Retina (tissue), 1 donor: ENCODE measurements at places on chromosomes 6 and 20.

DNA sequence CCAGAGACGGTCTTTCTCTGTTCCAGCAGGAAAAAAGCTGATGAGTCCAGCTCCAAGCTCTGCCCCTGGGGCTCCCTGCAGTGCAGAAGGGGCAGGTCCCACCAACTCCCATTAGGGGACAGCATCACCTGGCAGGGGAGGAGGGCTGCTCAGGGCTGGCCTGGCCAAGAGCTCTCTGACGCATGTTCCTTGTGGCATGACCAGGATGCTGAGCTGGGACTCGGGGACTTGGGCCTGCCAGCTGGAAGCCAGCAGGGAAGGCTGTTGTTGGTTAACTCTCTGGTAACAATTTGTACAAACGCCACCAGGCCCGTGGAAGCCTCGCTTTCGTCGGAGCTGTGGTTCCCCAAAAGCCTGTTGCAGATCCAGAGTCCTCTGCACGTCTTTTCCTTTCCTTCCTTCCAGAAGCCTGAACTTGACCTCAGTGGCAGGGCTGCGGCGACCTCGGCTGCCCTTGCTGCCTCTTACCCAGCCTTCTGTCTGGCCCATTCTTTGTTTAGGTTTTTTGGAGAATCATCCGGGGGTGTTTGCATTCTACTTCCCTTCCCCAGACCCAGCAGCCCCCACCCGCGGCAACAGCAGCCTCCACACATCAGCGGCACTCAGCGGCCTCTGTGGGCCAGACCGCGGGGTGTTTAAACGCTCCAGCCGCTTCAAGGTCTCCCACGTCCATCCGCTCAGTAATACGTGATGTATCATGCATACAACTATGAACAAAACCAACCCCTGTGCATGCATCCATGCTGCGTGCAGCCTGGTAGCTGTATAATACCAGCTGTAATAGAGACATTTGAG lies 63.3 kb downstream of the GNAS-AS1 start:
- no peak for DNase-seq

GRCh38 chr20:17972121-17972520 lies 3.3 kb downstream of the MGME1 start:
- no peak for DNase-seq

GRCh38 chr6:6918216-6918983 lies 189.4 kb upstream of the RREB1 start:
- DNase-seq = no peak

DNA sequence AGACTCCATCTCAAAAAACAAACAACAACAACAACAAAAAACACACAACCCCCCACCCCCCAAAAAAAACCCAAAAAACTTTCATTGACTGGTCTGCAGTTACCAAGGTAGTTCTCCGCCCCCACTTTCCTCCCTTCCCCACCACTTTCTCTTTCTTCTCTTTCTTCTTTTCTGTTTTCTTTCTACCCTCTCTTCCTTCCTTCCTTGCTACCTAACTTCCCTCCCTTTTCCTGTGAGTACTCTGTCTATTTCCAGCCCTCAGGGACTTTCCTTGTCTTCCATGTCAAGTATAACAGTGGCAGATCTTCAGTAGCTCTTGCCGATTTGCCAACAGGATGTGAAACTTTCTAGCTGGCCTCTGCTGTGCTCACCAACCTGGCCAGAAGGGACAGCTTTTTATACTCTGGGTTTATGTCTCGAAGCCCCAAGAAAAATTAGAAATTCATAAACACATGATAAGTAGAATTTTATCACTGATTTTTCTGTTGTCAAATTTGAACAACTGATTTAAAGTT lies 399.5 kb downstream of the QKI start:
- DNase-seq = no peak

DNA sequence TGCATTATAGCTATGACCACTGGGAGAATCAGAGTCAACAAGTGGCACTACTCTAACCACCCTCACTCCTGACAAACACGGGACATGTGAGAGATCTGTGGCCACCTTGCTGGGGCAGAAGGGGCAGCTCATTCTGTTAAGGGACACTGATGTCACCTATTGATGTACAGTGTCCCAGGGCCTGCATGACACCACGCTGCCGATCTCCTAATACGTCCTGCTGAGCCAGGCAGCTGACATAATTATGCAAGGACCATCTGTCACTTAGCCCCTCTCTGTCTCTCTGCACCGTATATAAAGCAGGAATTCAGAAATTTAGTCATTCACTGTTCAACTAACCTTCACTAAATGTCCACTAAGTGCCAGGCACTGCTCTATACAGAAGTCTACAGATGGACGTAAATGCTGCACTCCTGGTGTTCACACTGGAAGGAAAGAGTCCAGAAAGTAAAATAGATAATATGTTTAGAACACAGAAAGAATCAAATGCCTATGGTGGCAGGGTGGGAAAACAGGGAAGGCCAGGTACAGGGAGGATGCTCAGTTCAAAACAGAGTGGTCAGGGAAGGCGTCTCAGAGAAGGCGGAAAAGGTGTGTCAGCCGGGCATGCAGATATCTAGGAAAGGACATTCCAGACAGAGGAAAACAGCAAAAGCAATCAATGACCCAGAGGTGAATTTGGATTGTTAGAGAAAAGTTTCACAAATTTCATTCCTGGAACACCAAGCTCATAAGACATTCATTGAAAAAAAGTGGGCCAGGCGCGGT lies 173.8 kb downstream of the ZNF217 start:
- no peak for DNase-seq

DNA sequence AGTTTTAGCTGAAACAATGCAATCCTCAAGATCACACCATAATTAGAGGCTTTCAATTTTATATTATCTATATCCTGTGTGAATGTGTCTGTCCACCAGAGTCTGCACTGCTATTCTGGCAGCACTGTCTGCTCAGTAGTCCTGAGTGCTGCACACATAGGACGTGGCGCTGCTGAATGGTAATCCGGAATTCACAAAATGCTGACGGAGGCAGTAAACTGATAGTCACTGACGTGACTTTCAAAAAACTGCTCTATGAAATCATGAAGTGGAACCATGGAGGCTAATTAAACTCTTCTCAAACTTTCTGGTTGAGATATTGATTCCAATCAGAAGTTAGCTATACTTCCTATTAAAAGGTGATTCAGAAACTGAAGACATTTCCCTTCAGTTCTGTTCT lies 190.8 kb upstream of the NOX3 start:
- no peak for DNase-seq

GRCh38 chr6:112886415-112886814 lies 539.3 kb downstream of the RFPL4B start:
- DNase-seq = no peak

- no peak for DNase-seq
Measured at GRCh38 chr6:33216117-33216649, 7.9 kb downstream of the RING1 start.

DNA sequence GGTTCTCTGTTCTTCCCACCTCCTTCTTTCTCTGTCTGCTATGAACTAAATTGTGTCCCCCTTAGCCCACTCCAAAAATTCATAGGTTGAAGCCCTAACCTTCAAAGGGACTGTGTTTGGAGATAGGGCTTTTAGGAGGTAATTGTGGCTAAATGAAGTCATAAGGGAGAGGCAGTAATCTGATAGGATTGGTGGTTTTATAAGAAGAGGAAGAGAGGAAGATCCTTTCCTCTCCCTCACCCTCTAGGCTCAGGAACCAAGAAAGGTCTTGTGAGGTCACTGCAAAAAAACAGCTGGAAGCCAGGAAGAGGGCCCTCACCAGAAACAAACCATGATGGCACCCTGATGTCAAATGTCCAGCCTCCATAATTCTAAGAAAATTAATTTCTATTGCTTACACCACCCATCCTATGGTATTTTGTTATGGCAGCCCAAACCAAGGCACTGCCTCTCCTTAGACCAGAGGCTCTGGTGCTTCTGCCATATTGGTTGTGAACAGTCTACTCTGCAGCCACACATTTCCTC lies 135.1 kb upstream of the COL21A1 start:
- no peak for DNase-seq

- no peak for DNase-seq
Measured at GRCh38 chr6:4280707-4281106, 145.3 kb upstream of the ECI2 start.

- DNase-seq = no peak
Measured at GRCh38 chr6:73830119-73830518, 134.1 kb downstream of the CD109 start.

DNA sequence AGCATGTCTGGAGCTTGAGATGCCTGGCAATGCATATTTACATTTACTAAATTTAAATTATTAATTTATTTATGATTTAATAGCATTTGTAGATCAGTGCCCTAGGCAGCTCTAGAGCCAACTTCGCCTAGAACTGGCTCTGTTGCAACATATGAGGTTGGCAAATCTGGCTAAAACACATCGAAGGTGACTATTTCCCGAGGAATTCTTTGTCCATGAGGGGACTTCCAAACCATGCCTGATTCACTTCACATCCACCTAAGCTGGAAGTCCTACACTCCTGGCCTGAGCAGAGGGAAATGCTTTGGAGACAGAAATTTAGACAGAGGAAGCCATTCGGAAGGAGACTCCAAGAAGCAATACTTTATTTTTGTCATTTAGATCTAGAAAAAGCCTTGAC lies 211.0 kb upstream of the ARG1 start:
- no peak for DNase-seq

- DNase-seq = peak; percentile 80
Measured at GRCh38 chr6:3356056-3356823, 97.5 kb downstream of the PSMG4 start.

GRCh38 chr6:34511915-34512737 lies 44.0 kb downstream of the SPDEF start:
- DNase-seq = no peak

DNA sequence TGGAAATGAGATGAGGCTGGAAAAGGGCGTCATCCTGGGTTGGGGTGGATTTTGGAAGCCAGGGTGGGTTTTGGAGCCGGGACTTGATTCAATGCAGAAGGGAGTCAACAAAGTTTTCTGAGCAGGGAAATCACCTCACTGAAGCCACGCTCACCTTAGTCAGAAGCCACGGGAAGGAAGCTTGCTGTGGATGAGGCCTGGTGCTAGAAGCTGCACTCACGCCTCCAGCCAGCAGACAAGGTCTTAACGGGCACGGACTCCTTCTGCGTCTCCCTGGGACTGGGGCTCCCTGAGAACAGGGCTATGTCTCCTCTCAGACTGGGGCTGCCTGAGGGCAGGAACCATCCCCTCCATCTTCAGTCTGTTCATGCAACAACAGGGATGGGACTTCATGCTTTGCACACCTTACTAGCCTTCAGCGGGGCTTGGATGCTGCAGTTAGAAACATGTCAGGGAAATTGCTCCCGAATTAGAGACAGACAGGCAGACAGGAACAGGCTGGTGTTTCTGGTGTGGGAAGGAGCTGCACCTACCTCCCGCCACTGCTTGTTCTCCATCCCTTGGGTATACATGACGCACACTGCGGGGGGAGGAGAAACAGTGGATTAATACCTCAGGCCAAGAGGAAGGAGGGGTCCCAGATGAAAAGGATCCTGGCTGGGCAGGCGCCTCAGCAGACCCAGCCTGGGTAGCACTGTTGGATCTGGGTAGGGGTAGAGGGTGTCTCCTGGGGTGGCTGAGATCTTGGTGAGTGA lies 17.5 kb downstream of the CPNE5 start:
- DNase-seq = no peak

DNA sequence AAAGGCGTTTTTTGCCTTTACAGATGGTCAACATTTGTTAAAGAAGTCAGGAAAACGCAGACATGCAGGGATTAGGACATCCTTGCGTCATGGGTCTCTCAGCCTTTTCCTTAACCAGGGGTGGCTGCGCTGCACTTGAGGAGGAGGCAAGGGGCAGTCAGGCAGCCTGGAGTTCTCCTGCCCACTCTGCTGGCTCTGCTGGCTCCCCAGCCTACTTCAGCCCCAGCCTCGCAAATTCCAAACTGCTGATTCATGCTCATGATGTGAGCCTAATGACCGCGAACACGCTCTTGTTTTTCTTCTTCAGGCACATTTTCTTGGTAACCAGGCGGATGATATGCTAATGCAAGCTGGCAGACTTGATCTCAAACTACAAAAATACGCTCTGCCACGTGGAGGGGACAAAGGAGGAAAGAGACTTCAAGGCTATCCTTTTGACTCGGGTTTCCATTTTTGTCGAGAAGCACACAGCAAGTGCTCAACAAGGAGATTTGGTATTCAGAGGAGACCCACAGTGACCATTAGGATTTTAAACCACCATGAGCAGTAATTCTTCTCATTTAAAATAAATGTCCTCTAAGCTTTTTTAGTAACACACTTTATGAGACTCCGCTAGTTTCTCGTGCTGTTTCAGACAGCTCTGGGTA lies 290.3 kb upstream of the STXBP5 start:
- DNase-seq = peak; percentile 86

GRCh38 chr6:13667655-13668054 lies 44.0 kb downstream of the RANBP9 start:
- no peak for DNase-seq

- peak; percentile 78 for DNase-seq
Measured at GRCh38 chr6:42960243-42961019, at the start of gene GNMT. TSS of gene GNMT (plus strand) at chr6:42960754. CDS start at chr6:42960768, 14 bp downstream.

DNA sequence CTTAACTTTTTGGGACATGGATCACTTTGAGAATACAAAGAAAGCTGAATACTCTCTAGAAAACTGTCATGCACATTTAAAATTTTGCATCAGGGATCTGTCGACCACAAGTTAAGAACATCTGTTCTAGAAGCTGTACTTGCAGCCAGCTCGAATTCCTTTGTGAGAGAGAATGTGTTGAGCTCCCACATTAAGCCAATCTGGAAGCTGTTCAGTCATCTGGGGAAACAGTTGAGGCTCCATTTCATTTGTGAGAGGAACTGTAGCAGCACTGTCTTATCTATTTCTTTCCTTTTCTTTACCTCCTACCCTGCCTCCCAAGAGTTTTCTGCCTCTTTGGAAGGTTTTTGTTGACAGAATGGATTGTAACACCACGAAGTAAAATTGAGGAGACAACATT lies 50.8 kb downstream of the KAT14 start:
- no peak for DNase-seq

DNA sequence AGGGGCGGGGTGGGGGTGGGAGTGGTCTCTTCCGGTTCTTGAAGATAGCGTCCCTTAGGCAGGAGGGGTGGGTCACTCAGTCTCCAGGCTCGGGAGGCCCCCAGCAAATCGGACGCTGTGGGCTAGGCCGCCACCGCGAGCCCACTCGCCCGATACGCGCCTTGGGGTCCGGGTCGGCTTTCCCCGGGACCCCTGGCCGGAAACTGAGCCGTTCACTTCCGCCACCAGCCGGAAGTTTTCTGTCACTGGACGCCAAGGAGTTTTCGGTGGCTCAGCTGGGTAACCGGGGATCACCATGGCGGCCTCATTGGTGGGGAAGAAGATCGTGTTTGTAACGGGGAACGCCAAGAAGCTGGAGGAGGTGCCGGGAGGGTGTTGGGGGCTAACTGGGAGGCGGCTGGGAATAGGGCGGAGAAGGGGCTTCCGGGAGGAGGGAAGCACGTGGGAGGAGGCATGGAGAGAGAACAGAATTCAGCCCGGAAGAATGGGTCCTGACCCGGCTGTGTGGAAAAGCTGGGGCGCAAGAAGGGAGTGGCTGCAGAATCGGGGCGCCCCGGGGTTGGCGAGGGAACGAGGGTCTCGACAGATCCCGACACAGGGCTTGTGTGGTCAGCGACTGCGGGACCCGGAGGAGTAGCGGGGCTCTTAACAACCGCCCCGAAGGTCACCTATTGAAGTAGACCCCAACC lies at the start of gene ITPA:
Gene ITPA, plus strand, starts transcription at position 242 of the 689 bp plus-strand sequence. Its CDS starts 54 bp downstream, at position 296.
- DNase-seq = peak; percentile 88
